ENCODE measurements at places on chromosomes 13 and 19. TPM values are rescaled to one million over a fixed set of nuclear protein-coding genes. Genes with fewer than 3 reads are reported as not detected.

DNA sequence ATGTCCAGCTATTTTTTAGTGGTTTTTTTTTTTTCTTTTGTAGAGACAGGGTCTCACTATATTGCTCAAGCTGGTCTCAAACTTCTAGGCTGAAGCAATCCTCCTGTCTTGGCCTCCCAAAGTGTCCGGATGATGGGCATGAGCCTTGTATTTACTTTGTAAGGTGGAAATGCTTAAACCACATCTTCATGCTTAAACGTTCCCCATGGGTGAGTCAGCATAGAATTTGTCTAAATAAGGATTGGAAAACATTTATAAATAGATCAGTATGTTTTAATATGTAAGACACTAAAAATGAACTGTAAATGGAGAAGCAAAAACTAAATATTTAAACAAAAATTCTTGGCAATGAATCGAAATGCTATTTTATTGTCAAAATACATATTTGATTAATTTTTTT is 698.0 kb downstream of the PCDH9 start:
- DNase-seq, result no peak

The TIMM13 gene
- 30.4 TPM for total RNA-seq

The ELANE gene
- total RNA-seq, result 1.7 TPM

DNA sequence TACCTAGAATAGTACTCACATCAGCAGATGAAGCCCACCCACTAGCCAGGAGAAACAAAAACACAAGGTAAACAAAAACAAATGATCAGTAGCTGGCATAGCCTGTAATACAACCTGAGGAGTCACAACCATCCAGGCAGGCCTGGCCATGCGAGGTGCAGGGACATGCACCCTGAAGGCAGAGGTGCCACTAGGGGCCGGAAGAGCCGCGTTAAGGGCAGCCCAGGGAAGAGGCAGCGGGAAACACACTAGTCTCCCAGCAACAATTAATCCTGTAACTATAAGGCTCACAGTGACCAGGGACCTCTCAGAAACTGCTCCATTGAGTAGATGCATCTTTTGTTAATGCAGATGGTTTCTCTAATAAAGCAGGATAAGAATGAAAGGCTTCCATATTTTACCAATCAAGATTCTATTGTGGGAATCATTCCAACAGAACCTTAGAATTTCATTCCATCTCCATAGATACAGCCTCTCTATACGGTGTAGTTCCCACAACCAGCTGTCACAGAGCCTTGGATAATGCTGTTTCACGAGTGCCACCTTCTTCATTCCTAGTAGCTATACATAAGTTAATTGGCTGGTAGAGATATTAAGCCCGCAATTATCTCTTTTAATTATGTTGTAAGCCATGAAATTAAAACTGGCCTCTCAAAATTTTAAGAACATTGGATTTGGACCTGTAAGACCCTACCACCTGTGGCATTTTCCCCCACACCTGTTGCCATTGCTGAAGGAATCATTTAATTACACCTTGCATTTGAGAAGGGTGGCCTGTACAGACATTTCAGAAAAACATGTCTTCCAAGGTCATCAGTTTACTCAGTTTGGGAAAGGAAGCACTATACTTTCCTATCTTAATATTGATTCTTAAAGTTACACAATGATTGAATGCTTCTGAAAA is 28.7 kb downstream of the ANKRD10 start:
- no peak for DNase-seq

GRCh38 chr13:81540777-81541176 is 1199.9 kb upstream of the SPRY2 start:
- no peak for DNase-seq

Measured in natural killer cell (primary cell).